Left lobe of liver (tissue), 2 donors: ENCODE measurements at places on chromosomes 12 and 14. TPM values are rescaled to one million over a fixed set of nuclear protein-coding genes. Genes with fewer than 3 reads are reported as not detected.

The GUCY2C gene
- total RNA-seq: not detected

The DLGAP5 gene
- 0.33 TPM for total RNA-seq

The ZFHX2 gene
- total RNA-seq: 0.81 TPM

The FIGNL2 gene
- total RNA-seq: 0.68 TPM

The ASCL1 gene
- total RNA-seq: not detected

- DNase-seq: no peak
These were observed 273.3 kb downstream of the ALG10 start for GRCh38 chr12:34295366-34296142.

GRCh38 chr14:64434528-64434927 lies 30.8 kb upstream of the AKAP5 start:
- DNase-seq: no peak

DNA sequence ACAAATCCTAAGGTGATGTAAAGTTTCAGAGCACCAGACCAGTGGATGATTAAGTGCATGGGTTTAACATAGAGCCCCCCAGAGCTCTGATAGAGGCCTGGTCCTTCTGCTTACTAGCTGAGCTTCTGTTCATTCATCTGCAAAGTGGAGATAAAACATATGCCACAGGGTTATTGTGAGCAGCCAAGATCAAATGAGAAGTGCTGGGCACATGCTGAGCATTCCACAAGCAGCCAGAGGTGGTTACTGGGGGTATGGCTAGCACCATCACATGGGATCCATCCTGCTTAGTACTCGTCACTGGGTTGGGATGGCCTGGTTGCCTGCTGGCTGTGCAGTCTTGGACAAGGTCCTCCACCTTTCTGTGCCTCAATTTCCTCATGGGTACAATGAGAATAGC lies 18.0 kb upstream of the SMUG1 start:
- DNase-seq: no peak

DNA sequence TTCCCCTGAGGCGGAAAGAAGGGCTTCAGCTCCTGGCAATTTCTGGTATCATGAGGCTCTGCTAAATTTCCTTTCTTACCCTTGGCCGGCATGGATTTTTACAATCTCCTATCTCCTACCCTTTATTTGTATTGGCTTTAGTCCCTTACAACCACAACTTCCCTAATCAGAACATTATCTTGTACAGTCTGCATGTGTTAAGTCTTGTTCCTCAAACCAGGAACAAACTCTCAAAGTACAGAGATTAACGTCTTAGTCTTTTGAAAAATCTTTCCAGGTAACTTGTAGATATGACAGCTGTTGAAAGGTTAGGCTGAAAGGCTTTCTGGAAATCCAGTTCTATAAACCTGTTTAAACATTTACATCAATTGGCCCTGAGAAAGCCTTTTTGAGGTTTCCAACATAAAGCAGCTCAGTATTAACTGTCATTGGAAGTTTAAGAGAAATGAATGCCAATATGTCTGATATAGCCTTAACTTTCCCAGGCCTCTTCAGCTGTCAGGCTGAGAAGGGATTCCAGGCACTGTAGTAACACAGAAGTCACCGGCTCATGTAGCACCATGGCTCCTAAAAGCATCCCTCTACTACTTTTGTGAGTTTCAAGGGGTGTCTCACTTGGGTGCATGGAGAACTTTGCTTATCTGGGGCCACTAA lies 360.5 kb downstream of the FUT8 start:
- DNase-seq: no peak

DNA sequence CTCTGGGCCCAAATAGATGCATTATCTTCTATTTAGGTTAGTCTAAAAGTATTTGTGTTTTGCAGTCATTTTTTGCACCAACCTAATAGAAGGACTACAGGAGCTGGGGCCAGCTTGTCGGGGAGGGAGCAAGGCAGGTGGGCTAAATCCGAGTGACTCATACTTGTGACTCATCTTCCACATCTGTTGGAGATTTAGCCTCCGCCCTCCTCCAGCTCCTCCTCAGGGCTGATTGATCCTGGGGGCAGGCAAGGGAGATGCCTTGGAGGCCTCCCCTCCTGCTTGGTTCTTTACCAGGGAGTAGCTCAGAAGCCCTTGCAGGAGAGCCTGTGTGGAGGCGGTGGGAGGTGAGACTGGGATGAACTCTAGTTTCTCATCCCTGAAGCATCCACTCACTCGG lies 27.9 kb downstream of the RHOF start:
- DNase-seq: no peak

DNA sequence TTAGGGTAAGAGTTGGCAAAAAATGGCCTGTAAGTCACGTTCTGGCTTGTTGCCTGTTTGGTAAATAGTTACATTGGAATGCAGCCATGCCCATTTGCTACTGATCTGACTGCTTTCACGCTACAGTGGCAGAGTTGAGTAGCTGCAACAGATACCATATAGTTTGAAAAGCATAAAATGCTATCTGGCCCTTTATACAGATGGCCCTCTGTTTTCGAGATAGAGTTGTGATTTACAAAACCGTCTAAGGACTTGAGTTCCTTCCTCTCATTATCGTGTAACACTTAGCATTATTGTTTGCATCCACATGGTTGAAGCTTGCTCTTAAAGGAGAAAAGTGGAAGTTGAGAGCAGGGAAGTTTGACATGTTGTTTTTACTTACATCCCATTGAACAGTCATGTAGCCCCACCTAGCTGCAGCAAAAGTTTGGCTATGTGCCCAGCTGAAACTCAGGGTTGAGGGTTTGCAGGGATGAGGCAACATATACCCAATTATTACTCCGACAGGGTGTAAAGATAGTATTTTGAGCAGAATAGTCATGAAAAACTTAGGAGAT lies 11.3 kb upstream of the SCFD1 start:
- DNase-seq: peak; percentile 65

DNA sequence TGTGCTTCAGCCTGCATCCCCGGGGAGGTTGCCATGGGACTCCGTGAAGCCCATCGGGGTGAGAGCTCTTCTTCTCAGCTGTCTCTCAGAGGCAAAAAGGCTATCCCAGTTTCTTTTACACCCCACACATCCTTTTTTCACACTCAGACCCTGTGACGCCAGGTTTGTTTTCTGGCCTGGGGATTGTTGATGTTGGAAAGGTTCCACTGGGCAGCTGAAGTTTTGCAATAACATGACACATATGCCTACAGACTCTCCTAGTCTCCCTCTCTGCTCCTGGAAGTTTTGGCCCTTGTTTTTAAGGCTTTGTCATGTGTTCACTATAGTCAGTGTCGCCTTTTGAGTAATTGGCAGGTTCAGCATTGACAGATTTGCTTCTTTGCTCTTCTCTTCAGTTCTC lies 118.6 kb downstream of the SMOC1 start:
- DNase-seq: peak; percentile 81

GRCh38 chr14:70955543-70956480 lies 48.6 kb downstream of the PCNX1 start:
- DNase-seq: no peak

DNA sequence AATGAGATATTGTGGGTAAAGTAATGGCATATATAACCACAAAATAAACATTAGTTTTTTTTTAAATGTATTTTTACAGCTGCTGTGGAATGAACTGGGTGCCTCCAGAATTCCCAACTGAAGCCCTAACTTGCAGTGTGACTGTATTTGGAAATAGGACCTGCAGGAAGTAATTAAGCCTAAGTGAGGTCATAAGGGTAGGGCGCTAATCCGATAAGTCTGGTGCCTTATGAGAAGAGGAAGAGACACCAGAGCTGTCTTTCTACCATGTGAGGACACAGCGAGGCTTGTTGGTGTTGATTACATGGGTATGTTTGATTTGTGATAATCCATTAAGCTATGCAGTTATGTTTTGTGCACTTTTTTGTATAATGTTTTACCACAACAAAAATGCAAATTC lies 136.8 kb downstream of the TPH2 start:
- DNase-seq: no peak

GRCh38 chr14:36741858-36742257 lies 80.2 kb downstream of the PAX9 start:
- DNase-seq: no peak

DNA sequence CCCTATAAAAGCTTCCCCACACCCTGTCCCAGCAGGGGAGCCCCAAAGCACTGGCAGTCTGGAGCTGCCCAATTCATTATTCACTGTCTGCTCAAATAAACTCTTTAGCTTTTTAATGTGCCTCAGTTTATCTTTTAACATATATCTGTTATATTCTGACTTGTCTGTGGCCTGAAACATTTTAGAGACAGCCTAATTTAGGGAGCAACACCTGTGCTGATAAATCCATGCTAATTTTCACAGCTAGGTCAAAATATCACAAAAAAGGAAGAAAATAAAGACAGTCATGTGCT lies 32.9 kb downstream of the TMTC1 start:
- DNase-seq: no peak

DNA sequence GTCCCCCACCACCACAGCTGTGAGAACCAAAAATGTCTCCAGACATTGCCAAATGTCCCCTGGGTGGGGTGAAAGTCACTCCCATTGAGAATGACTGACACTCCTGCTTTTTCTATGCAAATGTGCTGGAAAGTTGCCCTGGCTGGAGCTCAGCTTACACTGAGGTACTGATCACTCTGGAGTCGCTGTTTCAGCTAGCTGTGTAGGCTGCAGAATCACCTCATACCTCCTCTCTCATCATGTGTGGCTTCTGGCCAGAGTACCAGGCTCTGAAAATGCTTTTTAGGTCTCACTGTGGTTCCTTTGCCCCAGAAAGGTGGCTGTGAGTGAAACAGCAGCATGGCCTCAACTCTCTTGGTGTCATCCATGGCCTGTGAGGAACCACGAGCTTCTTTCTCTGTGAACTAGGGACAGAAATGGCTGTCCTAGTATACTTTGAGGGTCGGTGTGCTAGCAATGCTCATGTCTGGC lies 414.4 kb downstream of the DPF3 start:
- DNase-seq: no peak

DNA sequence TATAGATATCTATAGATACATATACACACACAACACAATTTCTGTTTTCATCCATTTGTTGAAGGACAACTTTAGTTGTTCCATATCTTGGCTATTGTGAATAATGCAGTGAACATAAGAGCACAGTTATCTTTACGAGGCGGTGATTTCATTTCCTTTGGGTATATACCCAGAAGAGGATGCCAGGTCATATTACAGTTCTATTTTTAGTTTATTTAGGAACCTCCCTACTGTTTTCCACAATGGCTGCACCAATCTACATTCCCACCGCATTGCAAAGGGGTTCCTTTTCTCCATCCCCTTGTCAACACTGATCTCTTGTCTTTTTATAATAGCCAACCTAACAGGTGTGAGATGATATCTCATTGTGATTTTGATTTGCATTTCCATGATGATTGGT lies 143.4 kb upstream of the ARHGAP5 start:
- DNase-seq: no peak

DNA sequence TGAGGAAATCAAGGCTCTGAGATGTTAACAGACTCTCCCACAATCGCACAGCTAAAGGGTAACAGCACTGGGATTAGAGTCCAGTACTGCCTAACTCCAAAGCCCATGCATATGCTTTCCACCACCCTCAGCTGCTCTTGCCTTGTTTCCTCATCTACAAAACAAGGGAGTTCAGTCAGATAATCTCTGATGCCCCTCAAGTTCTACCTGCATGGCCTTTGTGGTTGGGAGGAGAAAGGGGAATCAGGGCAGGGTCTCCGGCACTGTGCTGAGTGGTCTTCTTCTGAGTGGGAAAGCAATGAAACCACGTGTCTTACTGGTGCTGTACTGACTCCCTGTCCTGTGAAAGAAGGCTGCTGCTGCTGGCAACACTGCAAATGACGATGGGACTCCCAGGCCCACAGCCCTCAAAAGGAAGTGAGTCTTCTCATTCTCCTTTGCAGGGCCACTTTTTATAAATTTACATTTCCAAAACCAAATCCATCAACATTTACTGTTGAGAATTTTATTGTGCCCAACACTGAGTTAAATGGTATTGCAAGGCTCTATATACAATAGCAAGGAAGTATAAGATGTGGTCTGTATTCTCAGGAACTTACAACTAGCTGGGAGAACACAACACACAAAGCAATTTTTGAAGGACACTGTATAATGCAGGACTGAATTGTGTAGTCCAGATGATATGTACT lies 19.7 kb upstream of the DUSP16 start:
- DNase-seq: no peak

DNA sequence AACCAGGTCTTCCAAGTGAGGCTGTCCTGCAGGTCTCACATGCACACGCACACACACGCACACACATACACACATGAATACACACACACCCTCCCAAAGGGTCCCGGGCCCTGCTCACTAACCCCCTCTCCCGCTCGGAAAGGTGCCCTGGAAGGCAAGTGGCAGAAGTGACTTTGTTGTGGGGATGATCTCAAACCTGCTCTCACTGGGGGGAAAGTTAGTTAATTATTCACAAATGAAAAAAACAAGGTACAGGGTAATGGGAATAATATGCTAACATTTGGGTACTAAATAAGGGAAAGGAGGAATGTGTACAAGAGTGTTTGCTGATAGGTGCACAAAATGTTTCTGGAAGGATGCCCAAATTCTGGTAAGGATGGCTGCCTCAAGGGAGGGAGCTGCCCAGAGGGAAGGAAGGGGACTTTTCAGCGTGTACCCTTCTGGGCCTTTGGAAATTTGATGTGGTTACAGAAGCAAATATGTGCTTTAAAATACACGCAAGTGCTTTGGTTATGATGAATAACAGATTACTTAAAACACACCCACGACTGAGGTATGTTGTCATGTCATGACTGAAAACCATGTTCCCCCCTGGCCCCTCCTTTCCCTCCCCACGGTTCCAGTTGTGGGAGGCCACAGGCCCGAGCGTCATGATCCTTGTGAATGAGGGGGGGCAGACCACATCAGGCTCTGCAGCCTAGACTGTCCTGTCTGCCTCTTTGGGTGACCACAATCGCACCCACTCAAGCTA lies 43.3 kb upstream of the PLEKHG6 start:
- no peak for DNase-seq

DNA sequence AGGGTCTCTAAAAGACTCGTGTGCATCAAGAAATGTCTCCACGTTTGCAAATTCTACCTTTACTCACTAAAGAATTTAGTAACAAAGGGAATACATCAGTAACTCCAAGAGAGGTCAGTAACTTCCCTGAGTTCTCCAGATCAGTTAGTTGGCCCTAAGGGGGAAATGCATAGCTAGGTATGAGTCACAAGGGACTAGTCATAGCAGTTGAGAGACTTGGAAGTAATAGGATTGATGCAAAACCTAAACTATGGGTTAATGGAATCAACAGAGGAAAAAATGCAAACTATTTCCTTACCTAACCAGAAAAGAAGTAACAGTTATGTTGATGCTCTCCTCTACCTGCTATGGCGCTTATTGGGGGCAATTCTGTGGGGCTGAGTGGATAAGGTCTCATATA lies 148.8 kb upstream of the GARIN6 start:
- no peak for DNase-seq
